ENCODE measurements at places on chromosomes 16 and 17.
A peak's percentile ranks its signal among the peaks of the same experiment; 100 is the strongest.

DNA sequence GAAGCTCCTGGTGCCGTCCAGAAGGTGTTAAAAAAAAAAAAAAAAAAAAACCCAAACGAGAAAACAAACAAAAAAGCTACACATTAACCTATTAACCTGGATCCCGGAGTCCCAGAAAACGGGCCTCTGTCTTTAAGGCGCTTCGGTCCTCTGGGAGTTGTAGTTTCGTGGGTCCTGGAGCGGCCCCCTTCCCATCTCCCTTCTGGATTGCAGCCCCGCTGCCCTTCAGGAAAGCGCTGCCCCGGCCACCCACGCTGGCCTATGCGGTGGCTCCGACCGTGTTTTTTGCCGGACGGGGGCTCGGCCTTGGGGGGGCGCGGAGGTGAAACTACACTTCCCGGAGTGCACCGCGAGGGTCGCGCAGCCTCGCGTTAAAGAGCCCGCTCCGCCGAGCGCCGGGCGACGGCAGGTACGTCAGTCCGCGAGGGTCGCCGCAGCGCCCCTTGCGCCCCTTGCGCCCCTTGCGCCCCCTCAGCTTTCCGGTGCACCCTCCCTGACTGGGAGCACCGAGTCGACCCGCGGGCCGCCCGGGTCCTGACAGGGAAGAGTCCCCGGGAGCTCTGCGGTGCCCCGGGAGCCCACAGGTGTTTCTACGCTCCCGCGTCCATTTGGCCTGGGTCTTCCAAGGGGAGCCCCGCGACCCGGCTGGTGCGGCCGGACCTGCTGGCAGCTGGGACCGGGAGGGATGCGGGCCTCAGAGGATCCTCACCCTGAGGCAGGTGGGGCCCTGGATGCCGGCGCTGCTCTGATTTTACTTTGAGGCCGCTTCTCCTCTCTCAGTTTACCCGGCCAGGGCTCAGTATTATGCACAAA, at the start of gene FCSK:
Gene FCSK (plus strand): TSS at position 374 of the 813 bp plus-strand sequence. CDS start 8,596 bp downstream, outside the sequence.
- peak; percentile 49 for DNase-seq

DNA sequence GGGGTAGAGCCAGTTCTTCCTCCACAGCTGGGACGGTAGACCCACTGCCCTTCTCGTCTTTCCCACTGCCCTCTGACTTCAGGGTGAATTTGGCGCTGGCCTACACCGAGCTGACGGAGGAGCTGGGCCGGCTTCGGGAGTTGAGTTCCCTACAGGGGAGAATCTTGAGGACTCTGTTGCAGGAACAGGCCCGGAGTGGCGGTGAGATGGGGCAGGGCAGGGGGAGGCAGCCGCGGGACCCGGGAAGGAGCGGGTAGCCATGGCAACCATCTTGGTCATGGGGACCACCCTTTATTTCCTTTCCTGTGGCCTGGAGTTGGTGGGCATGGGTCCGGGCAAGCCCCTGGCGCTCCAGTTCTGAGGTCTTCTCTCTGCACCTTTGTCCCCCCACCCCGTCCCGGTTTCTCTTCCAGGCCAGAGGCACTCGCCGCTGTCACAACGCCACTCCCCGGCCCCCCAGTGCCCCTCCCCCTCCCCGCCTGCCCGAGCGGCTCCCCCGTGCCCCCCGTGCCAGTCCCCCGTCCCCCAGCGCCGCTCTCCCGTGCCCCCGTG, 14.4 kb downstream of the TBKBP1 start:
- no peak for DNase-seq

DNA sequence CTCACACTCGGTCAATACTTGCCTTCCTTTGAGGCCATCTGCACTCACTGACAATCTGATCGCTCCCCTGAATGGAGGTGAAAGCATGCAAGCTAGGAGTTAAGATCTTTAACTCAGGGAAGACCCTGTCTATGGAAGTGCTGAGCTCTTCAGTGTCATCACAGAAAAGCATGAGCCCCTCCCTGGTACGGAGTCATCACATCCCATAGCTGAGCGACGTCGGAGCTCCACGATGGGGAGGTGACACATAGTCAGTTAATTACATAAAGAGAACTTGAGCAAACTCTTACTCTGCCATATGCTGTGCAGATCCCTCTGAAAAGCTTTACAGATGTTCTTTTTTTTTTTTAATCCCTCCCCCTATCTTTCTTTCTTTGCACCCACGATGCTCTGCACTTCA, 463.2 kb downstream of the WWOX start:
- no peak for DNase-seq

DNA sequence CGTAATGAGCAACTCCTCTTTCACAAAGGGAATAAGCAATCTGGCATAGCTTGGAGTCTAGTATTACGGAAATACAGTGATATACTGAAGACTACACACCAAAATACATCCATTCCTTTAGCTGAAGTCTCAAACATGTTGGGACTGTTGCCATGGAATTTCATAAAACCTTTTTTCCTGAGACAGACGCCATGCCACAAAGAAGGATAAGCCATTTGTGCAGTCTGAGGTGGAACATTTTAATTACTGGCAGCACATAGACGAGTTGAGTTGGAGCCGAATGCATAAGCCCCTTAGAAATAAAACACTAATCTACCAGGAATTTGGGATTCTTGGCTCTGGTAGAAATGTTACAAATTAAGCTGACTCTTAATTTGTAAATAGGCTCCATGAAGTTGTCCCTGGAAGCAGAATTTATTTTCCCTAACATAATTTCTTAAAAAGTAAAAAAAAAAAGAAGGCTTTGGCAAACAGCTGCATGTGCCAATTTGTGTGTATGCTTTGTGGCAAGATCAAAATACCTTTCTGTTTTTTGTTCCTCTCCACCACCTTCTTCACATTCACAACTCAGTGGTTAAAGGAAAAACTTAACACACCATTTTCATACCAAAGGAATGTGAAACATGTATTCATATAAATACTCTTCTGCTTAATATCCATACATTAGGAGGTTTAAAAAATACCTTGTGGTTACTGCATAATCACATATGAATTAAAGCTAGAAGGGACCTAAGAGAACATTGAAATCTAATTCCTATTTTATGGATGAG, 25.5 kb downstream of the GRB7 start:
- DNase-seq = no peak

DNA sequence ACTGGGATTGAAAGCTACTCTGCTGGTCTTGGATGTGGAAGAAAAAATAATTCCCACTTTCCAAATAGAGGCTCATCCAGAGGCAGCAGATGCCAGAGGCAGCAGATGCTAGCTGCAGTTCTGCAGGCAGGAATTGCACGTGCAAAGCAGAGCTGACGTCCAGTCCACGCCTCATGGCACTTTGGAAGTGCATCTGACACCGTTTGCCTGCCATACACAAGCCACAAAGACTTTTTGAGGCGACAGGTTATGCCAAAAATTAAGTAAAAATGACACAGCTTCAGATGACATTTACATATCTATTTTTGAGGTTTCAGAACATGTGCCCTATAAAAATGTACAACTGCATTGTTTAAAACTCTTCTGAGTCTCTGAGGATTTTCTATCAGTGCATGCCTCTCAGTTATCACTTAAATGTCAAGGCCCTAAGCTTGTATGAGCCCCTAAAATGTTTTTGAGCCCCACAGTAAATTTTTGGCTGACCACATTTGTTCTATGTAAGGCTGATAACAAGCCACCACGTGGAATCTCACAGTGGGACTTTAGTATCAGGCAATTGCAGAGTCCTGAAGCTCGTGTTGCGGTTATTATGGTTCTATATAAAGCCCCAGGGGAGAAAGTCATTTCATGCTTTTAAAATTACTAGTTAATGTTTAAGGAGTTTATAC, 239.2 kb downstream of the PRKCA start:
- DNase-seq = no peak

DNA sequence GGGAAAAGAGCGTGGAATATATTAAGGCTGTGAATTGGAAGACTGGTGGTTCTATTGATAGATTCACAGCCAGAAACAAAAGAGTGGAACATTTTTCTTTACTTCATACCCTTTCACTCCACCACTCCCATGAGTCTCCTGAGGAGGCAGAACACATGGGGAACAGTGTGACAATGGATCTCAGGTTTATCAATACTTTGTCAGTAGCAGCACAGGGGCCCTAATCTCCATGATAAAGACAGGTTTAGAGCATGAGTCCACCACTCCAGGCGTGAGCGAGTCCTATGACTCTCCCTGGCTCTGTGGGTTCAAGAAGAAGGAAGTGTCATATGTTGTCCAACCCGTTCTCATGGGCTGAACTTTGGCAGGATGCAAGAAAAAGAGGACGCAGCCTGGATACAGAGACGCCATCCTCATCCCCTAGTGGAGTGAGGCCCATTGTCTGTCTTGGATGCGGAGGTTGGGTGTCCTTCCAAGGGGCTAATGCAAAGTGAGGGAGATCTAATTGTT, 361.2 kb downstream of the TMEM114 start:
- DNase-seq = no peak

DNA sequence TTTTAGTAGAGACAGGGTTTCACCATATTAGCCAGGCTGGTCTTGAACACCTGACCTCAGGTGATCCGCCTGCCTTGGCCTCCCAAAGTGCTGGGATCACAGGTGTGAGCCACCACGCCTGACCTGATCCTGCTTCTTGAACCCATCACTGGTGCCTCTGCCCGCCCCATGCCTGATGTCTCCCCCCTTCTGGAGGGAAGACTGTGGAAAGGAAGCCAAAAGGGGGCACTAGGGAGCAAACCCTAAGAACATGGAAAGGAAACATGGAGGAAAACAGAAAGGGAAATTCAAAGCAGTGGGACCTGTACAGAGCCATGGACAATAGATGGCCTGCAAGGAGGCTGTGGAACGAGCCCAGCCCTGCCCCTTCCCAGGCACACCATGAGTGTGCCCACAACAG, 31.1 kb upstream of the FASN start:
- no peak for DNase-seq

DNA sequence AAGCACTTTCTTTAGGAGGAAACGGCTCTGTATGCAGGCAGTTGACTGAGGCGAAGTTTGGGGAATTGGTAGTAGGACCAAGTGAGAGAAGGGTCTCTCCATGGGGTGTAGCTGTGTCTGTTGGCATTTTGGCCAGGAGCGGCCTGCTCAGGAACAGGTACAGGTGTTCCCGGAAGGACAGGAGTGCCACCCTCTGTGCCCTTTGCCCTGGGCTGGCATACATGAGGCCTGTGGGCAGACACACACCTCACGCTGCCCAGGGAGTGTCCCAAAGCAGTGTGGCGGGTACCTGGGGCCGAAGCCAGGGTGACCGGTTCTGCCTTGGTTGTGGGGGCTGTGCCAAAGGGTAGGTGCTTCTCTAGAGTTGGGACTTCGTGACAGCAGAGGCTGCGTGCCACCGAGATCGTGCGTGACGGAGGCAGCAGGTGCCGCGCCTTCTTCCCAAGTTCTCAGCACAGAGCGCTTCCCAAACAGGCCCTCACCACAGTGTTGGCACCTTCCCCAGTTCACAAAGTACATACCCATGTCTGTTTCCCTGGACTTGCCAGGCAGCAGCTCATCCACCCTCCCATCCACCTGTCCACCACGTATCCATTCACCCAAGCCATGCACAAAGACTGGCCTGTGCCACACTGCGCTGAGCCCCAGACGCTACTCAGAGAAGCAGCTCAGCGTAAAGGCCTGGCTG, 19.9 kb upstream of the TCF25 start:
- no peak for DNase-seq

DNA sequence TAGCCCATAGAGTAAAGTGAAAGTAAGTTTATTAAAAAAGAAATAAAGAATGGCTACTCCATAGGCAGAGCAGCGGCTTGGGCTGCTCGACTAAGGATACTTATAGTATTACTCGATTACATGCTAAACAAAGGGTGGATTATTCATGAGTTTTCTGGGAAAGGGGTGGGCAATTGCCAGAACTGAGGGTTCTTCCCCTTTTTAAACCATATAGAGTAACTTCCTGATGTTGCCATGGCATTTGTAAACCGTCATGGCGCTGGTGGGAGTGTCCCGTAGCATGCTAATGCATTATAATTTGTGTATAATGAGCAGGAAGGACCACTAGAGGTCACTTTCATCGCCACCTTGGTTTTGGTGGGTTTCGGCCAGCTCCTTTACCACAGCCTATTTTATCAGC, 13.3 kb upstream of the GAS7 start:
- no peak for DNase-seq

- DNase-seq = no peak
Measured at GRCh38 chr16:49158029-49158642, 123.5 kb downstream of the CBLN1 start.

GRCh38 chr16:70800311-70800710, 647 bp downstream of the VAC14 start:
- no peak for DNase-seq

GRCh38 chr17:72390675-72391508, 270.1 kb downstream of the SOX9 start:
- DNase-seq = no peak

- no peak for DNase-seq
Measured at GRCh38 chr16:71536752-71537499, 10.7 kb downstream of the CHST4 start.

- DNase-seq = no peak
Measured at GRCh38 chr17:82380860-82381702, 9.5 kb downstream of the UTS2R start.

All from activated T-cell treated with anti-CD3 and anti-CD28 coated beads for 4 hours (primary cell).